ENCODE measurements at places on chromosomes 2 and 18.

DNA sequence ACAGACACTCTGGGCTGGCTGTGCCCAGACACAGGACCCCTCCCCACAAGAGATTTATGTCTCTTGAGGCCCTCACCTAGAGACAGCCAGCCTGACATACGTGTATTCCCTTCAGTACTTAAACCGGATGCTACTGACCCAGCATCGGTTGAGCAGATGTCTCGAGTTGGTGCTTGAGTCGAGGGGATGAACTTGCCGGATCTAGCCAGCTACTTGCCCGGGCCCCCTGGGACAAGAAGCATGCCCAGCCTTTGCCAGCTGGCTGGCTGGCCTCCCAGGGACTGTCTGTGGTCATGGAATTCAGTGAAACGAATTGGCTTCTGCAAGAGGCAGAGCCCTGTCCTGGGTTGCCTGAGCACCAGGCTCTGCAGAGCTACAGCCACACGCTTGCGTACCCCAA lies 36.0 kb downstream of the DNMT3A start:
- no peak for DNase-seq

DNA sequence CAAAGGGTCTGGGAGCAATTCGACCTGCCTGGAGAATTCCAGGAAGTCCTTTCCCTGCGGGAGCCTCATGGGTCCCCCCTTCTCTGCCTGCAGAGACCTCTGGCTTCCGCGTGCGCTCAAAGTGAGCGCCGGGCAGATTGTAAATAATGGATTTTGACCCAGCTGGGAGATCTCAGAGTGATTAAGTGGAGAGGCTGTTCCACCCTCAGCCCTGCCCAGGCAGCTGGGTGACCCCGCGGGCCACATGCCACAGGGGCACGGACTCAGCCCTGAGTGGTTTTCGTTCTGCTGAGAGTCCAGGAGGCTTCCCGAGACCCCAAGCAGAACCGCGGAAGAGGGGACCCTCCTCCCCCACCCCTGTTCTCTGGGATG lies 1.2 kb downstream of the KCNG2 start:
- no peak for DNase-seq

- no peak for DNase-seq
Measured at GRCh38 chr2:107001551-107001950, 115.6 kb upstream of the ST6GAL2 start.

- no peak for DNase-seq
Measured at GRCh38 chr18:46711444-46711863, 45.4 kb downstream of the ST8SIA5 start.

GRCh38 chr2:232937278-232937906 lies 67.3 kb downstream of the SNORC start:
- DNase-seq = no peak
